ENCODE measurements at places on chromosomes 13 and 19.

DNA sequence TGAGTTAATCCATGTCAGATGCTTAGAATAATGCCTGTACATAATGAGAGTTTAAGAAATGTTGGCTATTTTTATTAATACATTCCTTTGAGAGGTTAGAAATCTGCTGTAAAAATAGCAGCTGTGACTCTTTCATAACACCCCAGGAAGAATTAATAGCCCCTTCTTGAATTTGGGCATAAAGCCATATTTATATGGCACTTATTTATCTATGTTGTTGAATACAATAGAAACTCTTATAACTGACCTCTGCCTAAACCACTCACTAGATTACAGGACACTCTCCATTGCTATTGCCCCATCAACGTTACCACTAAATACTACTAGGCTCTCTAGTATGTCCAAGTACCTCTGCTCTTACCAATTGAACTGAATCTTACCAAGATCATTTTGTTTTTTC, 16.3 kb downstream of the NEK5 start:
- DNase-seq, result no peak
- H3K4me1 ChIP-seq, result no peaks in the 10 kb centered on the region
- H3K27me3 ChIP-seq, result no peaks in the 10 kb centered on the region
- H3K36me3 ChIP-seq, result no peaks in the 10 kb centered on the region
- H3K27ac ChIP-seq, result no peak overlapping the region

- H3K4me1 ChIP-seq, result no peaks in the 10 kb centered on the region
- H3K36me3 ChIP-seq, result no peaks in the 10 kb centered on the region
- H3K27me3 ChIP-seq, result no peaks in the 10 kb centered on the region
- H3K4me3 ChIP-seq, result no peak overlapping the region
Observed at GRCh38 chr13:104779311-104779993, 1713.2 kb upstream of the SLC10A2 start.

DNA sequence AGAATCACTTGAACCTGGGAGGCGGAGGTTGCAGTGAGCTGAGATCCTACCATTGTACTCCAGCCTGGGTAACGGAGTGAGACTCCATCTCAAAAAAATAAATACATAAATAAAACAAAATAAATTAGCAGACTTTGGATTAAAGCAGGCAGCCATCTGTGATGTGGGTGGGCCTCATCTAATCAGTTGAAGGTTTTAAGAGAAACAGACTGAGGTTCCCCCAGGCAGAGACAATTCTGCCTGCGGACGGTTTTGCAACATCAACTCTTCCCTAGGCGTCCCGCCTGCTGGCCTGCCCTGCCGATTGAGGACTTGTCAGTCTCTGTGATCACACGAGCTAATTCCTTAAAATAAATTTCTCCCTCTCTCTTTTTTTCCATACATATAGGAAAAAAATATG, 23.7 kb downstream of the ATCAY start:
- DNase-seq, result no peak
- no peak overlapping the region for H3K4me3 ChIP-seq
- H3K36me3 ChIP-seq, result no peaks in the 10 kb centered on the region
- H3K27ac ChIP-seq, result no peak overlapping the region

GRCh38 chr13:105346141-105346775, 1189.2 kb downstream of the EFNB2 start:
- H3K27ac ChIP-seq, result no peak overlapping the region
- no peaks in the 10 kb centered on the region for H3K4me1 ChIP-seq
- no peak overlapping the region for H3K4me3 ChIP-seq
- H3K36me3 ChIP-seq, result no peaks in the 10 kb centered on the region
- DNase-seq, result no peak

GRCh38 chr19:49469828-49470614, 4.0 kb upstream of the FLT3LG start:
- H3K4me3 ChIP-seq, result peak overlapping the region; percentile 6
- peaks cover 17% of the 10 kb centered on the region for H3K36me3 ChIP-seq
- DNase-seq, result peak; percentile 55
- peaks cover 41% of the 10 kb centered on the region for H3K4me1 ChIP-seq
- H3K27ac ChIP-seq, result peak overlapping the region; percentile 98

- H3K4me3 ChIP-seq, result no peak overlapping the region
- H3K27ac ChIP-seq, result no peak overlapping the region
- DNase-seq, result no peak
- no peaks in the 10 kb centered on the region for H3K36me3 ChIP-seq
- H3K4me1 ChIP-seq, result no peaks in the 10 kb centered on the region
Observed at GRCh38 chr19:16970821-16971220, 55.8 kb downstream of the CPAMD8 start.

- H3K27me3 ChIP-seq, result no peaks in the 10 kb centered on the region
- DNase-seq, result no peak
- H3K27ac ChIP-seq, result peak overlapping the region; percentile 25
- no peak overlapping the region for H3K4me3 ChIP-seq
Observed at GRCh38 chr13:40508127-40508526, 158.3 kb downstream of the FOXO1 start.

GRCh38 chr13:52414051-52414450, 8.1 kb upstream of the THSD1 start:
- H3K4me1 ChIP-seq, result no peaks in the 10 kb centered on the region
- DNase-seq, result no peak
- H3K4me3 ChIP-seq, result no peak overlapping the region
- H3K27ac ChIP-seq, result no peak overlapping the region
- peaks cover 40% of the 10 kb centered on the region for H3K36me3 ChIP-seq

DNA sequence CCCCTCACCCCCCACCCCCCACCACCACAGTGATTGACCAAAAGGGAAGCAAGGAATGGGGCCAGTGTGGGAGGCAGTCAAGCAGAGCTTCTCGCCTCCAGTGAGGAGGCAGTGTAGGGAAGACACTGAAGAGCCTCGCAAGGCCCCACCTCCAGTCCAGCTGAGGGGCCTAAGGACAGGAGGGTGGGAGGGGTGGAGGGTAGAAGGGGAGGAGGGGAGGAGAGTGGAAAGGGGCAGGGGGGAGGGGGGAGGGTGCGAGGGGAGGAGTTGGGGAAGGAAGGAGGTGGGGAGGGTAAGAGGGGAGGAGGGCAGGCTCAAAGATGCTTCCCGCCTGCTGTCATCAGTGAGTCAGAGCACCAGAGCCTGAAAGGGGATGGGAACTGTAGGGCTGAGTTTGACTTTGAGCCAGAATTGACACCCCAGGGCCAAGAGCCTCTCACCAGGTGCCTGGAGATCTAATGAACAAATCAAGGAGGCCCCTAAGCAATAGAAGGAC, 786.2 kb downstream of the UQCRFS1 start:
- DNase-seq, result no peak
- no peak overlapping the region for H3K27ac ChIP-seq
- H3K4me3 ChIP-seq, result no peak overlapping the region
- no peaks in the 10 kb centered on the region for H3K27me3 ChIP-seq
- no peaks in the 10 kb centered on the region for H3K36me3 ChIP-seq
- no peaks in the 10 kb centered on the region for H3K4me1 ChIP-seq

DNA sequence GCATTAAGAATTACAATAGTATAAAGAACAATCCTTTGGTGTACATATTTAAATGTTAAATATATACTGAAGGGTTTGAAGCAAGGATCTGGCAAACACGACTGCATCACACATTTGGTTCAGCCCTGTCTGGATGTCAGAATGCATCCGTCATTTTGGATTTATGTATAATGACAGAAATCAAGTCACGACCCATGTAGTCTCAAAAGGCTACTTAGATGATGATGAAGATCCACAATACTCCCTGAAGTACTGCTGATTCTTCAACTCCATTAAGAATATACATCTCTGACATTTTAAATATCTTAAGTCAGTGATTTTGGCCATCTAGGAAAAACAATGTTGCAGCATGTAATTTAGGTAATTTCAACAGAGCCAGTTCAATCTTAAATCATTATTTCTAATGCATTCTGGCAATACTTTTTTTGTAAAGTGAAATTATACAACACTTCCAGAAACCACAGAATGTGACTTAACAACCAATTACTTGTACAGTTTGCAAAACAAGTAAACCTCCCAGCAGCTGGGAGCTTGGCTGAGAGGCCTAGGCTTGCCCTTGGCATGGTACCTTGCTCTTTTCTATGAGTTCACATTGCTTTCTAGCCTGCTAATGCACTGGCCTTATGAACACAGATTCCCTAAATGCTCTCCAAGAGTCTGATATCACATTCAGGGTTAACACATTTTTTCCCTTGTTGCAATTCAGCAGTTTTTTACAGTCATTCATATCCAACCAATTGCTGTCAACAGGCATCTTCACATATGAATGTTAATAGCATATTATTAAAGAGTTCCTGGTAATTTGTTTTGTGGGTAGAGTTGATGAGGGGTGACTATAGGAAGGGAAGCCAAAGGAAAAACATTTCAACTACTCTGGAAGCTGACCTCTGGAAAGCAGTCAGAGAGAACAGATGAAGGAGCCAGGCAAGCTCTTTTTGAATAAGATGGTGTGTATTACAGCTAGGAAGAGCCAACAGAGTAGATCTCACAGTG, 175.2 kb downstream of the ENOX1 start:
- no peaks in the 10 kb centered on the region for H3K4me1 ChIP-seq
- no peaks in the 10 kb centered on the region for H3K36me3 ChIP-seq
- no peaks in the 10 kb centered on the region for H3K27me3 ChIP-seq
- H3K4me3 ChIP-seq, result no peak overlapping the region

- H3K27ac ChIP-seq, result no peak within 1 kb of the TSS
- H3K4me3 ChIP-seq, result peak within 1 kb of the TSS; percentile 63
- no peaks in the 10 kb centered on the region for H3K36me3 ChIP-seq
- peaks cover 6% of the 10 kb centered on the region for H3K4me1 ChIP-seq
- peaks cover 74% of the 10 kb centered on the region for H3K27me3 ChIP-seq
Observed at GRCh38 chr19:39514840-39515550, at the start of gene SELENOV. Gene SELENOV (plus strand): TSS chr19:39515139. CDS start chr19:39515213, 74 bp downstream.

GRCh38 chr13:71522941-71523526, 344.0 kb downstream of the DACH1 start:
- no peak overlapping the region for H3K4me3 ChIP-seq
- H3K4me1 ChIP-seq, result no peaks in the 10 kb centered on the region
- DNase-seq, result no peak
- no peaks in the 10 kb centered on the region for H3K27me3 ChIP-seq
- H3K36me3 ChIP-seq, result no peaks in the 10 kb centered on the region

- DNase-seq, result no peak
- H3K36me3 ChIP-seq, result no peaks in the 10 kb centered on the region
- no peaks in the 10 kb centered on the region for H3K27me3 ChIP-seq
- no peaks in the 10 kb centered on the region for H3K4me1 ChIP-seq
Observed at GRCh38 chr13:107457686-107458085, 757.6 kb downstream of the LIG4 start.

- H3K36me3 ChIP-seq, result peaks cover 7% of the 10 kb centered on the region
- no peaks in the 10 kb centered on the region for H3K27me3 ChIP-seq
- H3K4me3 ChIP-seq, result no peak overlapping the region
- no peak overlapping the region for H3K27ac ChIP-seq
- peaks cover 35% of the 10 kb centered on the region for H3K4me1 ChIP-seq
Observed at GRCh38 chr19:1833540-1833939, 14.7 kb downstream of the REXO1 start.

DNA sequence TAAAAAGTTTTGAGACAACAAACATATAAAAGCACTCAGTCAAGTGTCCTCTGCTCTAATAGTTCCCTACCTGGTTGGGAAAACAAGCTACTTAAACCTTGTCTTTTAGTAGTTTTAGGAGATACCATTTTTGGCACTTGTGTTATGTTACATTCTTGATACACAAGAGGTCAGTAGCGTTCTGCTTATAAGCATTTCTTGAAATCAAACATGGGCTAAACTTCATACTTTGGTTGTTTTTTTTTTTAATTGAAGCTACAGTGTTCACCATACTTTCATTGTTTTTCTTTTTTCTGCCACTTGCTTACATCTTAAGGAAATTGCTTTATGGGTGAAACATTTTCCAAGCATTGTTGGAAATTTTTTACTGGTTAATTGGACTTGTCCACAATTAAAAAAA, 12.9 kb downstream of the NHLRC3 start:
- no peak for DNase-seq
- H3K36me3 ChIP-seq, result peaks cover 3% of the 10 kb centered on the region
- no peak overlapping the region for H3K4me3 ChIP-seq
- no peaks in the 10 kb centered on the region for H3K27me3 ChIP-seq
- H3K27ac ChIP-seq, result no peak overlapping the region
- H3K4me1 ChIP-seq, result no peaks in the 10 kb centered on the region

DNA sequence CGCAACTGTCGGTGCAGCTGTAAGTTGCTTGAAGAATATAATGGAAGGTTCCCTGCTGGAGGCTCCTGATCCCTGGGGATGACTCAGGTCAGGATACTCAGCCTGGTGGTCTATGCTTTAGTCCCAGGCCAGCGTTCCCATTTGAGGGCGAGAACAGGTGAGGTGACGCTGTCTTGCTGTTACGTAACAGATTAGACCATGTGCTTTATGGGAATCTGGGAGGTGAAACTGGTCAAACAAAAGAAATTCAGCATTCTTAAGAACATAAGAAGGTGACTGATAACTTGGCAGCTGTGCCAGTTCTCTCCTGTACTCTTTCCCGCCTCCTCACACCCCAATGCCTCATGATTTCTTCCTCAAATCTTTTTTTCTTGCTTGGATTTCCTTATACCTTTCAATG, at the start of gene CXCL17:
CXCL17 (minus strand) TSS at position 114 of the 400 bp plus-strand sequence. CDS start 114 bp downstream, outside the sequence.
- no peak within 1 kb of the TSS for H3K27ac ChIP-seq
- no peaks in the 10 kb centered on the region for H3K27me3 ChIP-seq
- no peaks in the 10 kb centered on the region for H3K36me3 ChIP-seq
- no peak for DNase-seq
- peaks cover 27% of the 10 kb centered on the region for H3K4me1 ChIP-seq
- H3K4me3 ChIP-seq, result no peak within 1 kb of the TSS

DNA sequence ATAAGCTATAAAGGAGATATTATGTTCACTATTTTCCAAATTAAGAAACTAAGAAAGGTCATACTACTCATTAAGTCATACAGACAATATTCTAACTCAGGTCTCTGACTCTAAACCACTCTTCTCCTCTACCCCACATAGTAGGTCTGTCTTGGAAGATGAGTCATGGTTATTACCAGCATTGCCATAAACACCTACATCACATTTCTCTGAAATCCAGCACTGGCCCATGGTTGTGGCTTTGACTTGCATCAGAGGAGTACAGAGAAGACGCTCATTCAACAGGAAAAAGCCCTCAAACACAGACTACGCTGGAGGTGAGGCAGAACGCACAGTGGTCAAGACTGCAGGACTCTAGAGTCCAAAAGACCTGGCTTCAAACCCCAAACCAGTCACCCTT, 476.8 kb downstream of the COG6 start:
- peaks cover 4% of the 10 kb centered on the region for H3K4me1 ChIP-seq
- H3K27ac ChIP-seq, result no peak overlapping the region
- no peaks in the 10 kb centered on the region for H3K36me3 ChIP-seq
- H3K4me3 ChIP-seq, result no peak overlapping the region
- DNase-seq, result no peak

GRCh38 chr13:27770809-27771208, 21.5 kb upstream of the GSX1 start:
- no peak for DNase-seq
- H3K4me1 ChIP-seq, result no peaks in the 10 kb centered on the region
- H3K27me3 ChIP-seq, result peaks cover 6% of the 10 kb centered on the region
- H3K27ac ChIP-seq, result no peak overlapping the region
- H3K4me3 ChIP-seq, result no peak overlapping the region

- DNase-seq, result no peak
- H3K27ac ChIP-seq, result no peak overlapping the region
- no peaks in the 10 kb centered on the region for H3K27me3 ChIP-seq
- no peaks in the 10 kb centered on the region for H3K4me1 ChIP-seq
- H3K4me3 ChIP-seq, result no peak overlapping the region
Observed at GRCh38 chr13:32021785-32022184, 9.8 kb upstream of the FRY start.

- H3K4me1 ChIP-seq, result no peaks in the 10 kb centered on the region
- no peak for DNase-seq
- H3K27ac ChIP-seq, result no peak overlapping the region
- H3K36me3 ChIP-seq, result no peaks in the 10 kb centered on the region
Observed at GRCh38 chr13:51212758-51213157, 9.4 kb upstream of the FAM124A start.

GRCh38 chr13:95676105-95676761, 706 bp upstream of the DNAJC3 start:
- no peaks in the 10 kb centered on the region for H3K27me3 ChIP-seq
- H3K4me3 ChIP-seq, result peak overlapping the region; percentile 97
- H3K4me1 ChIP-seq, result peaks cover 23% of the 10 kb centered on the region
- no peaks in the 10 kb centered on the region for H3K36me3 ChIP-seq
- H3K27ac ChIP-seq, result peak overlapping the region; percentile 80
